Amygdala (tissue), 56 donors: ENCODE measurements at places on chromosomes 11 and 22.

GRCh38 chr22:22870577-22871404 lies 16.8 kb upstream of the IGLL5 start:
- DNase-seq = no peak

DNA sequence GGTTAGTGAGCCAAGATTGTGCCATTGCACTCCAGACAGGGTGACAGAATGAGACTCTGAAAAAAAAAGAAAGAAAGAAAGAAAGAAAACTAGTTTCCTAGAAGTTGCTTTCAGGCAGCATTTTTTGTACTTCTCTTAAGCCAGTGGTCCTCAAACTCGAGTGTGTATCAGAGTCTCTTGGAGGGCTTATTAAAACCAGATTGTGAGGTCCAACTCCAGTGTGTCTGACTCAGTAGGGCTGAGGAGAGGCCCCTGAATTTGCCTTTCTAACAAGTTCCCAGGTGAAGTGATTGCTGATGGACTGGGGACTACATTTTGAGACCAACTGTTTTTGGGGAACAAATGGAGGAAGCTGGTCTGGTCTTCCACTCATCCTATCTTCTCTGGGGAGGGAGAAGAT lies 57.5 kb upstream of the VSTM5 start:
- no peak for DNase-seq

DNA sequence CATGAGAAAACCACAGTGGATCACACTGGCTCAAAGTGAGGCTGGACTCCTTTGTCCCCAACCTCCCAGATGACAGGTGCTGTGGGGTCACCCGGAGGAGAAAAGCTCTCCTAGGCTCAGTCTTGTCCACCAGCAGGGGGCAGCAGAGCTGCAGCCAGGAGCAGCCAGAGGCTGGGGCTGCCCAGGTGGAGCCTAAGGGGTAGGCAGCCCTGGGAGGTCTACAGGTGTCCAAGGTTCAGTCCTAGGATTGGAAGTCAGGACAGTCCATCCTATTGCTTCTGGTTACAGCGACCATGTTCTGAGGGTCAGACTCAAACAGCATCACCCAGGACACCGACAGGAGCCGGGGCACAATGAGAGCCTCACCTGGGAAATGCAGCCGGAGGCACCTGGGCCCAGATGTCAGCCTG lies 77.6 kb upstream of the IGLL5 start:
- no peak for DNase-seq

DNA sequence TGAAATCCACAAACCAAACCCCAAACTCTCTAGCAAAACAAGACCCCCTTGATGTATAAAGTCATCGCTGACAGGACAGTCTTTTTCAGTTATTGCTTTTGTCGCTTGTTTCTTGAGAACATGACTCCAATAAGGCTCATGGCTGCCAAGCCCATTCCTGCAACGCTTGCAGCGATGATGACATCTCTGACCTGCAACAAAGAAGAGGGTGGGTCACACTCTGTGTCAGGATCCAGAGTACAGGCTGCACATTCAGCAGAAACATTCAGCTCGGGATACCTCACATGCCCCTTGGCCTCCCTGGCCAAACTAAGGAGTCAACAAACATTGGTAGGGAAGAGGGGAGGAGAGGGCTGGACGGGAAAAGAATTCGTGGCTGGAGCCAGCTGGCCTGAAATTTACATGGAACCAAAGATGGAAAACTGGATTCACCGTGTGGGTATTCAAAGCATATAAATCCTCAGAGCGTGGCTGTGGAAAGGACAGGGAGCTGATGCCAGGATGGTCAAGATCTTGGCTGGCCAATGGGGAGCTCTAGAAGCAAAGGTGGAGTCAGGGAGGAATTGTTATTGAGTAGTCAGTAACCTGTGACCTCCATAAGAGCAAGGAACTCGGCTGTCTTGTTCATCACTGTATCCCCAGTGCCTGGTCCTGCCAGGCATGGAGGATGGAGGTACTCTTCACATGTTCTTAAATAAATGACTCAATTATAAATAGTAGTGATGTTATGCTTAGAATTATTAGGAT lies 11.8 kb upstream of the PLAAT2 start:
- no peak for DNase-seq

DNA sequence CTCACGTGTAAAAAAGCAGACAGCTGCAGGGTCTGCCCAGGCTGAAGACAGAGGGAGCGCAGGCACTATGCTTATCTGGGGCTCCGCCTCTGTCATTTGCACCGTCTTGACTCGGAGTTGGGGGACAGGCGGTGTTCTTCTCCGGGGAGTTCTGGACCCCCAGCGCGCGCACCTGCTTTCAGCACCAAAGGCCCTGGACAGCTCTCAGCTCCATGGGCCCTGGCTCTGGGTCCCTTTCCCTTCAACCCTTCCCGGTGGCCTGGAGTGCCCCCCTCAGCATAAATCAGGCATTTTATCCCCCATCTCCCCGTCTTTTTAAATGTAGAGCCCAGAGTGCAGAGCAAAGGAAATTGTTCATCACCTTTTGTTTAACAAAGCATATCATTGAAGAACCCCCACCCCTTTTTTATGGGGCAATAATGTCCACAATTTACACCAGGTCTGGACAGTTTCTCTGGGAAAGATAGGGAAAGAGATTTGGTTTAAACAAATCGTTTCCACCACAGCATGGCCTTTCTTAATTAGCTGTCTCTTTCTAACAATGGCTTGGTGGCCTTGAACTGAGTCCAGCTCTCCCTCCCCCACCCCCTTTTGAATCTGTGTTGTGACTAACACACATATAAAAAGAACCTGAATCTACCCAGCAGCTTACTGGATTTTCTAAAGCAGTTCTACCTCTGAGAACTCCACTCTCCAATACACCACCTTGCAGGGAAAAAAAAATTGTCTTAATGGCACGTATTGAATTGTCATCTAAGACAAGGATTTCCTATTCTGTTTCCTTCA lies 1.7 kb downstream of the SEZ6L start:
- DNase-seq = peak; percentile 17

GRCh38 chr11:74754507-74755252 lies 6.0 kb downstream of the RNF169 start:
- DNase-seq = no peak

- DNase-seq = no peak
These were observed 70.5 kb downstream of the DKK3 start for GRCh38 chr11:11937957-11938356.

DNA sequence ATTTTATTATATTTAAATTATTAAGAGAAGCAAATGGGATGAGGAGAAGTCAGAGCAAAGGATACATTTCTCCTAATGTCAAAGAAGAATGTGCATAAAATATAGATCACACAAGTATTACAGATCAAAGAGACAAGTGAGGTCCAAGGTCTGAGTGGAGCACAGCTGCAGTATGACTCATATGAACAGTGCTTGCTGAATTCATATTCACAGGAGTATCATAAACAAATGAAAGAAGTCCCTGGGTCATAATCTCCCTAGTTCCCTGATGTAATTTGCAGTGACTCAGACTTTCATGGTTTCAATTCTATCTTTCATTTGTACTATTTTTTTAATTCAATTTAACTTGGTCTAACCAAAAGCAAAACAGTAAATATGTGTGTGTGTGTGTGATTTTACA lies 499.0 kb upstream of the CCDC179 start:
- no peak for DNase-seq

DNA sequence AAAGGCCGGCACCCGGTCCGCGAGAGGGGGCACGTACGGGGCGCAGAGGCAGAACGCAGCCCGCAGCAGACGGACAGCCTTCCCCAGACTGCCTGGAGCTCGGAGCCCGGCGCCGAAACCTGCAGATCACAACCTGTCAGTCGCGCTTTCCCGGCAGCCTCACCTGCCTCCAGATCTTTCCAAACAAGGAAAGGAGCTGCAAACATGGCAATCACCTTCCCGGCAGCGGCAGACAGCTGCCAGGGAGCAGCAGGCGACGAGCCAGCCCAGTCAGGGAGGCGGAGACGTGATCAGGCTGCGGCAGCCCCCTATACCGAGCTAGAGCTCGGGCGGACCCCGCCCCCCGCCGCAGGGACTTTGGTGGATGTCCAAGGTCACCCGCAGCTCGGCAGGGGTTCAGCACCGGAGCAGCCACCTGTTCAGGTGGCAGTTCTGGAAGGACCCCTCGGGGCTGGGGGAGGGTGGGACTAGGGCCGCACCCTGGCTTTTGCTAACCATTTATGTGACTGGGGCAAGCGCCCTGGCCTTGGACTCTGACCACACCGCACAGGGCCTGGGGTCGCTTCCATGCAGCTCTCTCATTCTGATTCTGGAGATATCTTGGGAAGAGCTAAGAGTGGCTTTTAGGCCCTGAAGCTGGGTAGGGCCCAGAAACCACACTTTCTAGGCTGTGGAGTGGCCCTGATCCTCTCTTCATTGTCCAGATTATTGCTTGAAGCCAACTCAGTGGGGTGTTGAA lies 143.8 kb downstream of the NECTIN1 start:
- DNase-seq = no peak

GRCh38 chr11:128767591-128768001 lies 73.7 kb downstream of the FLI1 start:
- no peak for DNase-seq

- no peak for DNase-seq
These were observed 12.1 kb downstream of the DPP3 start for GRCh38 chr11:66492161-66492865.

- DNase-seq = no peak
These were observed 22.7 kb upstream of the GRAMD1B start for GRCh38 chr11:123407130-123407995.

- DNase-seq = no peak
These were observed 117.6 kb downstream of the C11orf58 start for GRCh38 chr11:16856022-16856471.

- no peak for DNase-seq
These were observed 387.4 kb upstream of the CADM1 start for GRCh38 chr11:115891581-115891980.

GRCh38 chr22:19875061-19875530 lies 20.4 kb upstream of the GNB1L start:
- no peak for DNase-seq

- DNase-seq = no peak
These were observed 192.1 kb downstream of the MN1 start for GRCh38 chr22:27609451-27609888.

- no peak for DNase-seq
These were observed 26.1 kb downstream of the TCIRG1 start for GRCh38 chr11:68064926-68065325.

- DNase-seq = no peak
These were observed 1083.6 kb downstream of the DLG2 start for GRCh38 chr11:84543367-84544159.

- no peak for DNase-seq
These were observed 37.1 kb upstream of the HORMAD2 start for GRCh38 chr22:30043161-30043560.

- DNase-seq = peak; percentile 25
These were observed 44.1 kb downstream of the MACROD1 start for GRCh38 chr11:64121663-64122410.

- no peak for DNase-seq
These were observed 3.8 kb downstream of the TIMM8B start for GRCh38 chr11:112082729-112083128.

GRCh38 chr22:33405194-33405593 lies 347.0 kb upstream of the SYN3 start:
- no peak for DNase-seq

DNA sequence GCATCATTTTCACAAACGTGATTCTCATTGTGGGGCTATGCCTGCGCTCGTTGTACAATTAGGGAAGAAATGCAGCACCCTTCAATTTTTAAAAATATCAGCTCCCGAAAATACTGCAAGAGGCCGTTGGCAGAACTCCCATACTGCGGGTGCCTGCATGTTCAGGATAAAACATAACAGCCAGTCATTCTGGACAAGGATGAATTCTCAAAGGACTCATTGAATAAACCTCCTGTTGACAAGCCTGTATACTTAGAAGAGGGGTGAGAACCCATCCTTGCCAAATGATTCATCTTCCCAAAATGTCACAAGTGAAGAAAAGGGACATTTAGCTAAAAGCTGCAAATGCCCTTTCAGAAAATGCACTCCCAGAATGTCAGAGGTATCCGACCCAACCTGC lies 141.9 kb downstream of the CSNK2A3 start:
- DNase-seq = no peak

DNA sequence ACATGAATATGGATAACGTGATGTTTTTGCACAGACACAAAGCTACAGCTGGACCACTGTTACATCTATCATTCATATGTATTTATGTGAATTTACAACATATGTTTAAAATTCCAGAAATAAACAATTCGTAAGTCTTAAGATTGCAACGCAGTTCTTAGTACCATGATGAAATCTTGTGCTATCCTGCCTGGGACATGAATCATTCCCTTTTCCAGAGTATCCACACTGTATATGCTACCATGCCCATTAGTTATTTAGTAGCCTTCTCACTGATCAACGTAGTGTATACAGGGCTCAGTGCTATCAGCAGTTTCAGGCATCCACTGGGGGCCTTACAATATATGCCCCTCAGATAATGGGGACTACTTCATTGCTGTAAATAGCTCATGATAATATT lies 4.3 kb downstream of the ATL3 start:
- no peak for DNase-seq

DNA sequence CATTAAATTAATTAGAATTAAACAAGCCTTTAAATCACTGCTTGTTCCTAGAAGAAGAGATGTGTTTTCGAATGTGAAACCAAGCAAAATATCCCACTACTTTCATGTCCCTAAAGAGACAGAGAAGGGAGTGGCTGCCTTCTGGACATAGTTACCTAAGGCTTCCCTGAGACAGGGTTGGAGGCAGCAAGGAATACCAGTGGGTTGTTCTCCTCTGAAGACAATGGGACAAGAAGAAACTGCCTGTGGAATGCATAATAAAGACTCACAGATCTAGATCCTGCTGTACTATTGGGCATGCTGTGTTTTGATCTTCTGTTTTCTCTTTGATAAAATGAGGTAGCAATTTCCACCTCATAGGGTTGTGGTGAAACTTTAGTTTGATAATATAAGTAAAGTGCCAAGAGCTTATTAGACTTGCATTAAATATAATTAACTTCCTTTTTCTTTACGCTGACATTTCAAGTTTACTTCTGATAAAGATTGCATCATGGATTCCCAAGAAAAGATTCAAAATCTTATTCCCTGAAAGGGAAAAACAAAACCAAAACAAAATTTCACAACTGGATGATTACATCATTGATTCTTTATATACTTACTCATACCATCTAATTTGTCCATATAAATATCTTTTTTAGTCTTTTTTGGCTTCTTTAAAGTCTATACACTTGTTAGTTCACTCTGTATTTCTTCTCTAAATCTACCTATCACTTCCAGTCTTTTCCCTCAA lies 621.3 kb downstream of the ETS1 start:
- DNase-seq = no peak

- no peak for DNase-seq
These were observed 139.0 kb downstream of the FCHSD2 start for GRCh38 chr11:73003088-73003487.

- DNase-seq = peak; percentile 23
These were observed at the start of gene MOV10L1 for GRCh38 chr22:50089682-50090411. TSS of gene MOV10L1 (plus strand) at chr22:50090006. CDS start at chr22:50090089, 83 bp downstream.

GRCh38 chr11:123815122-123815521 lies 9.0 kb upstream of the OR6M1 start:
- no peak for DNase-seq

GRCh38 chr22:21857481-21857914 lies 9.9 kb downstream of the MAPK1 start:
- DNase-seq = no peak
